ENCODE measurements at places on chromosomes 3 and 15.

GRCh38 chr15:28921336-28921735 is 35.6 kb downstream of the APBA2 start:
- H3K36me3 ChIP-seq = no peaks in the 10 kb centered on the region
- no peak for DNase-seq
- H3K4me1 ChIP-seq = no peaks in the 10 kb centered on the region
- H3K27ac ChIP-seq = no peak overlapping the region
- H3K4me3 ChIP-seq = no peak overlapping the region

DNA sequence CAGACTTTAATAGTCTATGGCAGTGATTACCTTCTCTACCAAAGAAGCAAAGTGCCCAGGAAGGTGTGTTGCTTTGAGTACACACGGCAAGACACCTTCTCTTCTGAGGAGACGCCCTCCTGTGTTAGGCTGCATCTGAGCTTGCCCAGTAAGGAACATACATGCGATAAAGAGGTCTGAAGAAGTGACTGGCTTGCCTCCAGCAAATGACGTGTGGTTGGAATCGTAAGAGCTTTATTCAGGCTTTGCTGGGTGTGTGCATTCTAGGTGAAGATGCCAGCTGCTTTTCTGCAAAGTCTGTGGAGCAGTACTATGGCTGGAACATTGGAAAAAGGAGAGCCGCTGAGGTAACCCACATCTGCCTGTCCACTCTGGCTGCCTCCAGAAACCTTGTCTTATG is 22.4 kb downstream of the MAP6D1 start:
- DNase-seq = no peak
- no peak overlapping the region for H3K4me3 ChIP-seq
- H3K36me3 ChIP-seq = no peaks in the 10 kb centered on the region

GRCh38 chr3:189195302-189195701 is 23.5 kb downstream of the TPRG1 start:
- H3K27ac ChIP-seq = no peak overlapping the region
- H3K36me3 ChIP-seq = no peaks in the 10 kb centered on the region

DNA sequence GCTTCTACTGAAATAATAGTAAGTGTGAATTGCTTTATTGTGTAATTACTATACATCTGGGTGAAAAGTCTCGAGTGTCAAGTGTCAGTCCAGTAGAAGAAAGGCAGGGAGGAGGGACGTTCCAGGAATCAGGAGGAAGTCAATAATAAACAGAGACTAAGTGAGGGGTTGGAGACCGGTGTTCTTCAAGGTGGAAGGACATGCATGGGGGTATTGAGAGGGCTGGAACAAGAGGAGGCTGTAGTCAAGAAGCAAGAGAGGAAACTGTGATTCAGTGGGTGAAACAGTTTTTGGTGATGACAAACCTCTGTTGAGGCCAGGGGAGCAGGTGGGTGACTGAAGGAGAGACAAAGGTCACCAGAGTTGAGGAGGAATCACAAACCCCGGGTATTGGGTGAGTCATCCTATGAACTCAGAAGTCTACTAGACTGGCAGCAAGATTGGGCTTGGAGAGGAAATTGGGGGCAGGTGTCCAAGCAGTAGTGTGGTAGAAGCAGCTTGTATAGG is 11.6 kb upstream of the SCAMP5 start:
- no peak overlapping the region for H3K27ac ChIP-seq
- H3K4me3 ChIP-seq = no peak overlapping the region
- no peaks in the 10 kb centered on the region for H3K36me3 ChIP-seq
- H3K27me3 ChIP-seq = no peaks in the 10 kb centered on the region
- DNase-seq = no peak

GRCh38 chr3:12198301-12198700 is 39.6 kb upstream of the TIMP4 start:
- no peaks in the 10 kb centered on the region for H3K27me3 ChIP-seq
- H3K4me3 ChIP-seq = no peak overlapping the region
- no peak for DNase-seq
- no peaks in the 10 kb centered on the region for H3K4me1 ChIP-seq
- H3K36me3 ChIP-seq = no peaks in the 10 kb centered on the region
- H3K27ac ChIP-seq = no peak overlapping the region

DNA sequence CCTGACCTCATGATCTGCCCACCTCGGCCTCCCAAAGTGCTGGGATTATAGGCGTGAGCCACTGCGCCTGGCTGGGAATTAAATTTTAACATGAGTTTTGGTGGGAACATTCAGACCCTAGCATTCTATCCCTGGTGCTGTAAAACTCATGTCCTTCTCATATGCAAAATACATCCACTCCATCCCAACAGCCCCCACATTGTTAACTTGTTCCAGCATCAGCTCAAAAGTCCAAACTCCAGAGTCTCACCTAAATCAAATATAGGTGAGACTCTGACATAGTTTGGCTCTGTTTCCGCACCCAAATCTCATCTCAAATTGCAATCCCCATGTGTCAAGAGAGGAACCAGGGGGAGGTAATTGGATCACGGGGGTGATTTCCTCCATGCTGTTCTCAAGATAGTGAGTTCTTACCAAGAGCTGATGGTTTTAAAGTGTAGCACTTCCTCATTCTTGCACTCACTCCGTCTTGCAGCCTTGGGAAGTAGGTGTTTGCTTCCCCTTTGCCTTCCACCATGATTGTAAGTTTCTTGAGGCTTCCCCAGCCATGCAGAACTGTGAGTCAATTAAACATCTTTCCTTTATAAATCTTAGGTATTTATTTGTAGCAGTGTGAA is 96.2 kb upstream of the PLCL2 start:
- H3K27ac ChIP-seq = no peak overlapping the region
- no peaks in the 10 kb centered on the region for H3K27me3 ChIP-seq
- DNase-seq = no peak
- H3K4me3 ChIP-seq = no peak overlapping the region
- no peaks in the 10 kb centered on the region for H3K36me3 ChIP-seq

DNA sequence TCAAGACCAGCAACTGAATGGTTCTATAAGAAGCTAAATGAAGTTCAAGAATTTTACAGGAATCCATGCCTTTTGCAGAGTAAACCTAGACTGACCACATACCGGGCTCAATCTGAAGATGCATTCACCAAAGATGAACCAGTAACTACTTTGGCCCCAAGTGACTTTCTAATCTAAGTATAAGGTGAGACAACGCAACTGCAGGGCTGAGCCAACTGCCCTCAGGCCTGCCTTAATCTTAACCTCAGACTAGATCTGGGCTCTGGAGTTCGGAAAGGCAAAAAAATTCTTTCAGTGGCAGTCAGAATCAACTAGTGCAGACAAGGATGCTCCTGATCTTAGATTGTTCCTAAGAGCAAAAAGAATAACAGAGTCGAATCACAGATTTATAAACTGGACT is 48.3 kb downstream of the EXD1 start:
- H3K36me3 ChIP-seq = no peaks in the 10 kb centered on the region
- H3K4me3 ChIP-seq = no peak overlapping the region
- H3K27me3 ChIP-seq = no peaks in the 10 kb centered on the region

DNA sequence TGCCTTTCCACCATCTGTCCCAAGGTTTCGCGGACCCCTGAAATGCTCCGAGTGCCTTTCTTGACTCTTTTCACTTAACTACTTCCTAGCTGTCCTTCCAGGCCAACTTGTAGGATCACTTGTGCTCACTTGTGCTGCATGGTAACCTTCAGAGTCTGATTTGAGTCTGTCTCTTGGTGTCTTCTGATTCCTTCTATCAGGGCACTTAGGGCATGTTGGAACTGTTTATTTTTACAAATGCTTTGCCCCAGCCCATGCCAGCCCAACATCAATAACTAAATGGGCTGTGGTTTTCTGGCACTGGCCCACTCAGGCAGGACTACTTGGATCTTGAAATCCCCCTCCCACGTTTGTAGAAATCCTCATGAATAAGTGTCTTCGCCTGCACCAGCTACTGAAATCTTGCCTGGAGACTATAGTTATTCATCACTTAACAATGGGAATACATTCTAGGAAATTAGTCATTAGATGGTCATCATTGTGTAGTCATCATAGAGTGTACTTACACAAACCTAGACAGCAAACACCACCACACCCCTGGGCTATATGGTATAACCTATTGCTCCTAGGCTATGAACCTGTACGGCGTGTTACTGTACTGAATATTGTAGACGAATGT is 123.1 kb upstream of the STRIT1 start:
- no peaks in the 10 kb centered on the region for H3K4me1 ChIP-seq
- H3K4me3 ChIP-seq = no peak overlapping the region
- H3K27ac ChIP-seq = no peak overlapping the region
- H3K27me3 ChIP-seq = no peaks in the 10 kb centered on the region
- DNase-seq = no peak

DNA sequence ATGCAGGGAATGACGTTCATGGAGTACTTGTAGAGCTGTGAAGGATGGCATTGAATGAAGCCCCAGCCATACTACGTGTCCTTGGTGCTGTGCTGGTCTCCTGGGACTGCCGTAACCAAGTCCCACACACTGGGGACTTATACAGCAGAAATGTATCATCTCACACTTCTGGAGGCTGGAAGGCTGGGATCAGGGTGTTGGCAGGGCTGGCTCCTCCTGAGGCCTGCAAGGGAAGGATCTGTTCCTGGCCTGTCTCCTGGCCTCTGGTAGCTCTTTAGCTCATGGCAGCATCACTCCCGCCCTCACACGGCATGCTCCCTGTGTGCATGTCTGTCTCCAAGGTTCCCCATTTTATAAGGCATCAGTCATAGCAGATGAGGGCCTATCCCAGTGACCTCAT is 29.5 kb upstream of the GABRG3 start:
- H3K4me3 ChIP-seq = no peak overlapping the region
- no peak for DNase-seq
- H3K36me3 ChIP-seq = no peaks in the 10 kb centered on the region

- DNase-seq = no peak
- no peaks in the 10 kb centered on the region for H3K4me1 ChIP-seq
- no peaks in the 10 kb centered on the region for H3K36me3 ChIP-seq
- no peaks in the 10 kb centered on the region for H3K27me3 ChIP-seq
- H3K27ac ChIP-seq = no peak overlapping the region
- no peak overlapping the region for H3K4me3 ChIP-seq
Measured at GRCh38 chr3:58356054-58356453, 23.4 kb downstream of the PXK start.

GRCh38 chr15:29382862-29383261 is 113.2 kb upstream of the NSMCE3 start:
- no peaks in the 10 kb centered on the region for H3K36me3 ChIP-seq
- DNase-seq = no peak
- no peak overlapping the region for H3K27ac ChIP-seq
- H3K4me1 ChIP-seq = no peaks in the 10 kb centered on the region
- no peaks in the 10 kb centered on the region for H3K27me3 ChIP-seq
- H3K4me3 ChIP-seq = no peak overlapping the region

- no peaks in the 10 kb centered on the region for H3K27me3 ChIP-seq
- no peaks in the 10 kb centered on the region for H3K36me3 ChIP-seq
- no peak overlapping the region for H3K27ac ChIP-seq
- no peak for DNase-seq
Measured at GRCh38 chr3:177229791-177230190, 32.5 kb upstream of the TBL1XR1 start.

DNA sequence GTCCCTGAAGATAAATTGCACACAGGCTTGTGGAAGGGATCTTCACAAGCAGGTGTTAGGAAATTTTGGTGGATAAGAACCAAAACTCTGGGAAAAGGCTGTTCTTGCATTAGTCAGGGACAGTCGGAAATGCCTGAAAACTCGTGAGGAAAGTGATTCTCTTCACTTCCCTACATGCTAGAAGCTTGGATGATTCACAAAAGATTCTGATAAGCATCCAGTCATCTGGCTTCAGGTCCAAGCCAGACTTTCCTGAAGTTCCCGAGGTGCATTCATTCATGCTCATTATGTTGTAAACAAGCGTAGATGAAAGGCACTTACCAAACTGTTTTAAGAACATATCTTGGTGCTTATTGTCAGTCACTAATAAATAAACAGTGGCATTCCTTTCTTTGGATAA is 1028.7 kb downstream of the NTRK3 start:
- no peak for DNase-seq
- H3K27ac ChIP-seq = no peak overlapping the region
- no peaks in the 10 kb centered on the region for H3K27me3 ChIP-seq
- no peak overlapping the region for H3K4me3 ChIP-seq
- H3K36me3 ChIP-seq = no peaks in the 10 kb centered on the region

DNA sequence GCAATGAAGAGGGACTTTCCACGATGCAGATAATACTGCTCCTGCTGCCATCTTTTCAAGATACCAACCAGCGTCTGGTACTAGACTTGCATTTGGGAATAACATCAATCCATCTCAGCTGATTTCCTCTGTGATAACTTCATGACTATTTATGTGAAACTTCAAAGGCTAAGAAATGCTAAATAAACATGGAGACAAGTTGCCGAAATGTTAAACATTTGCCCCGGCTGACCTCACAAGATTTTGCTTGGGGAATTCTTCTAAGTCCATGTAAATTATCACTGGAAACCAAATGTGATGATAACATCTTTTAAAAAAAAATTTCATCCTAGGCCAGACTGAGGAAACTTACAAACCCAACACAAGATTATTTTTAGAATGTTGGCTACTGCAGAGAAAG is 185.8 kb upstream of the PRICKLE2 start:
- H3K4me3 ChIP-seq = no peak overlapping the region
- H3K27ac ChIP-seq = no peak overlapping the region
- H3K4me1 ChIP-seq = no peaks in the 10 kb centered on the region

DNA sequence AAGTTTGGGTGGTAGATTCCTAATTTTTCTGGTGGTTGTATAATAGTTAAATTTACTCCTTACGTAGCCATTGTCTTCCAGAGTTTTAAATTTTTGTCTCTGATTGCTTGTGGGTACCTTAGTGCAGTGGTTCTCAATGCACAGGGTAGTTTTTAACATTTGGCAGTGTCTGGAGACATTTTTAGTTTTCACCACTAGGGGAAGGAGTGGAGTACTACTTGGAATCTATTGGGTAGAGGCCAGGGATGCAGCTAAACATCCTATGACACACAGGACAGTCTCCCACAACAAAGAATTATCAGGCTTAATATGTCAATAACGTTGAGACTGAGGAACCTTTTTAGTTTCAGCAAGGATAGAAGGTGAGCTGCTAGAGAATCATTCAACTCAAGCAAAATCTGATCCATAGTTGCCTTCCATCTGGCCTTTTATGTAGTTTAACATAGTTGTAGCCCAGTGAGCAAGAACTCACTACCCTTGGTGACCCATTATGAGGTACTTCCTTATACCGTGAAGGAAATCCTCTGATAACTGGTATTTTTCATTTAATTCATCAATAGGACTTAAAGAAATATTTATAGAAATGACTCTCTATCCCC is 8.6 kb upstream of the STX19 start:
- H3K4me3 ChIP-seq = no peak overlapping the region
- H3K36me3 ChIP-seq = no peaks in the 10 kb centered on the region
- no peak overlapping the region for H3K27ac ChIP-seq
- DNase-seq = no peak
- no peaks in the 10 kb centered on the region for H3K4me1 ChIP-seq
- H3K27me3 ChIP-seq = no peaks in the 10 kb centered on the region

- H3K4me3 ChIP-seq = no peak overlapping the region
- H3K4me1 ChIP-seq = no peaks in the 10 kb centered on the region
- no peaks in the 10 kb centered on the region for H3K36me3 ChIP-seq
- peak; percentile 43 for DNase-seq
Measured at GRCh38 chr3:37456270-37456708, 281.9 kb upstream of the LRRFIP2 start.

Data from uterus (tissue), 4 donors.